CD14-positive monocyte (primary cell): ENCODE measurements at places on chromosomes 5 and 9. TPM values are rescaled to one million over a fixed set of nuclear protein-coding genes. Genes with fewer than 3 reads are reported as not detected.

DNA sequence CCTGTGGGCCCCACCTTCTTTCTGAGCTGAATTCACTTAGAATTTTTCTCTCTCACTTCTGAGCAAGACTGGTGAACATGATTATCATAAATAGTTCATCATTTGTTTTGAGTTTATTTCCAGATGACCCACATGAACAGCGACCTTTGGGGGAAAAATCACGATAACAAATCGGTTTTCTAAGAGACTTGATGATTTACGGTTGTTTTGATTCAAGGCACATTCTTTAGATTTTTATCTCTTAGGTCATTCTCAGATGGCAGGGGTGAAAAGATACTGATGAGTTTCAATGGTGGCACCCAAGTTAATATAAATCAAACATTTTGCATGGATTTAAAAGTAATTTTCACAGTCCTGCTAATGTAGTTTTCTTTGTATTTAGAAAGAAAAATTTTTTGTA lies 95.1 kb downstream of the DMXL1 start:
- no peak for DNase-seq
- H3K4me1 ChIP-seq: no peaks in the 10 kb centered on the region
- H3K27me3 ChIP-seq: no peaks in the 10 kb centered on the region

GRCh38 chr5:71938895-71939294 lies 168.4 kb upstream of the MAP1B start:
- no peak for DNase-seq
- H3K27ac ChIP-seq: no peak overlapping the region
- H3K36me3 ChIP-seq: no peaks in the 10 kb centered on the region
- H3K4me1 ChIP-seq: no peaks in the 10 kb centered on the region

- H3K27me3 ChIP-seq: no peaks in the 10 kb centered on the region
- peaks cover 5% of the 10 kb centered on the region for H3K4me1 ChIP-seq
- no peak for DNase-seq
- no peak overlapping the region for H3K4me3 ChIP-seq
- no peaks in the 10 kb centered on the region for H3K36me3 ChIP-seq
Measured at GRCh38 chr9:79857188-79857587, 285.4 kb downstream of the TLE4 start.

The C5orf58 gene
- 0.46 TPM for polyA plus RNA-seq

GRCh38 chr5:77258652-77259051 lies 48.2 kb downstream of the PDE8B start:
- peaks cover 4% of the 10 kb centered on the region for H3K4me1 ChIP-seq
- no peak overlapping the region for H3K27ac ChIP-seq
- no peak overlapping the region for H3K4me3 ChIP-seq
- H3K36me3 ChIP-seq: no peaks in the 10 kb centered on the region
- no peaks in the 10 kb centered on the region for H3K27me3 ChIP-seq

GRCh38 chr5:21574961-21575360 lies 1278.2 kb downstream of the CDH12 start:
- DNase-seq: no peak
- no peaks in the 10 kb centered on the region for H3K27me3 ChIP-seq
- H3K4me1 ChIP-seq: no peaks in the 10 kb centered on the region
- no peak overlapping the region for H3K4me3 ChIP-seq
- H3K36me3 ChIP-seq: no peaks in the 10 kb centered on the region

The PAEP gene
- polyA plus RNA-seq: not detected

GRCh38 chr5:57325678-57326397 lies 152.0 kb downstream of the GPBP1 start:
- H3K27ac ChIP-seq: no peak overlapping the region
- H3K27me3 ChIP-seq: no peaks in the 10 kb centered on the region

GRCh38 chr9:115202960-115203751 lies 85.2 kb upstream of the TNC start:
- H3K27me3 ChIP-seq: peaks cover 3% of the 10 kb centered on the region
- no peak overlapping the region for H3K4me3 ChIP-seq
- no peaks in the 10 kb centered on the region for H3K36me3 ChIP-seq
- DNase-seq: no peak
- no peaks in the 10 kb centered on the region for H3K4me1 ChIP-seq
- no peak overlapping the region for H3K27ac ChIP-seq

- H3K27ac ChIP-seq: no peak overlapping the region
- H3K36me3 ChIP-seq: no peaks in the 10 kb centered on the region
- peaks cover 4% of the 10 kb centered on the region for H3K27me3 ChIP-seq
- DNase-seq: no peak
- H3K4me1 ChIP-seq: no peaks in the 10 kb centered on the region
- H3K4me3 ChIP-seq: no peak overlapping the region
Measured at GRCh38 chr9:21674894-21675293, 127.5 kb upstream of the MTAP start.

DNA sequence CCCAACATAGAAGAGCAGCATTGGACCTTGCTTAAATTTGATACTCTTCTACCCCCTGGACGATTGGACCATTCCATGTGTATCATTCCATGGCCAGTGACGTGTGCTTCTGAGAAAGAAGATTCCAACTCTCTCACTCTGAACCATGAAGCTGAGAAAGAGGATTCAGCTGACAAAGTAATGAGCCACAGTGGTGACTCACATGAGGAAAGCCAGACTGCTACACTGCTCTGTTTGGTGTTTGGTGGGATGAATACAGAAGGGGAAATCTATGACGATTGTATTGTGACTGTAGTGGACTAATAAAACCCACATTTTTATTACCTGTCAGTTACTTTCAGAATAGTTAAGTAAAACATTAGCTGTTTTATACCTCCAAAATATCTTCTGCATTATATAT lies 7.5 kb downstream of the HSPA5 start:
- no peak overlapping the region for H3K4me3 ChIP-seq
- peaks cover 56% of the 10 kb centered on the region for H3K36me3 ChIP-seq
- no peak overlapping the region for H3K27ac ChIP-seq
- H3K27me3 ChIP-seq: no peaks in the 10 kb centered on the region
- no peak for DNase-seq

DNA sequence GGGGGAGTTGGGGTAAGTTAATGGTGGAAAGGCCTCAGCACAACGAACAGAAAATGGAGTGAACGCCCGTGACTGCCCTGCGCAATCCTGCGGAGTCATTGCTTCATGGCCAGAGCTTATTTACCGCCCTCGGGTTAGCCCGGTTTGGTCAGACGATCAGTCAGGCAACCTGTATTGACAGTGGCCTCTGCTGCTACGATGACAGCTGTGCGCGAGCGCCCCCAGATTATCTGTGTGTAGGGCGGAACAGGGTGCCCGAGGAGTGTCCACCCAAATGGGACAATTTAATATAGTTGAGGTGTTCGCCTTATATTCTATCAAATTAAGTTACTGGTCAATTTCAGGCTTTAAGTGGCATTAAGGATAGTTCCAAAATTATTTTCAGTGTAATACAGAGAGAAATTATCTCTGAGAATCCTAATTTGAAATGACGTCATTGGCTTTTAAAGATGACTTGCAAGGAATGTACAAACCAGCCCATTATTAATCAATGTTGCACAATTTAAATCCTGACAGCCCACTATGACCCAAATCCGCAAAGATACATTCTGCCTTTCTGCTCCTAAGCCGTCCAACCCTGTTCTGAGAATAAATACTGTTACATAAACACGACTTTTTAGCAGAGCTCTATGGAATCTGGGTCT lies 879 bp upstream of the UBQLN1 start:
- peaks cover 15% of the 10 kb centered on the region for H3K4me1 ChIP-seq
- H3K27me3 ChIP-seq: no peaks in the 10 kb centered on the region
- DNase-seq: peak; percentile 92
- H3K4me3 ChIP-seq: peak overlapping the region; percentile 96
- H3K27ac ChIP-seq: peak overlapping the region; percentile 100

GRCh38 chr5:121862801-121863200 lies 11.1 kb downstream of the FTMT start:
- no peaks in the 10 kb centered on the region for H3K36me3 ChIP-seq
- no peaks in the 10 kb centered on the region for H3K4me1 ChIP-seq
- no peaks in the 10 kb centered on the region for H3K27me3 ChIP-seq
- DNase-seq: no peak

DNA sequence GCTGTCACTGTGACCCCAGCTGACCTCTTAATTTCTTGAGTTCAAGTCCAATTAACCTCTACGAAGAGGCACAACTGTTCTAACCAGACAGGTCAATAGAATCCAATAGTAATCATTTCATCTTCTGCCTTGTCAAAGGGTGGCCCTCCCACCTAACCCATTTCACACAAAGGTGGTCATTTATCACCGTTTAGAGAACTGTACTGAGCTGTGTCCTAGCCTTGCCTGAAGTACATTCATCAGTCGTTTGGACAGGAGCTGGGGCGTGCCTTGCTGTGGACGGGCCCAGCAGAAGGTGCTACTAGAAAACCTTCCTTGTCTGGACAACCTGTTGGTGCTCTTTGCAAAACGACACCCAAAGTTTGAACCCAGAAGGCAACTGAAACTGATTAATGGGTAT lies 605.4 kb downstream of the ISL1 start:
- no peaks in the 10 kb centered on the region for H3K27me3 ChIP-seq
- no peak overlapping the region for H3K4me3 ChIP-seq
- no peaks in the 10 kb centered on the region for H3K4me1 ChIP-seq

DNA sequence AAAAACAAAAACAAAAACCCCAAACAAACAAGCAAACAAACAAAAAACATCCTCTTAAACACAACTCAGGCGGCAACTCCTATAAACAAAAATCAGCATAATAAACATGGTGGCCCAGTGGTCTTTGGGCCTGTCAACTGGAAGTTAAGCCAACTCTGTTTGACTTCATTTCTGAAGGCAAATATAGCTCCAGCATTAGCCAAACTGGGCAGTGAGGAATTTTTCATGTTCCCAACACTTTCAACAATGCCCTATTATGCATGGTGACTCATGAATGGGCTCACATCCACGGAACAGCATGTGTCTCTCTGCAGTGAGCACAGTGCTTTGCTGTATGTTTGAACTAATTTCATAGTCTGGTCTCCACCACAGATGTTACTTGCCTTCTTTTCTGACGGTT lies 143.9 kb upstream of the STC2 start:
- no peak overlapping the region for H3K27ac ChIP-seq
- no peak overlapping the region for H3K4me3 ChIP-seq
- no peaks in the 10 kb centered on the region for H3K36me3 ChIP-seq
- H3K27me3 ChIP-seq: no peaks in the 10 kb centered on the region
- no peaks in the 10 kb centered on the region for H3K4me1 ChIP-seq
- no peak for DNase-seq

The OTULINL gene
- polyA plus RNA-seq: 26.2 and 56.8 TPM in 2 replicates
